ENCODE measurements at places on chromosomes 1 and 21. TPM values are rescaled to one million over a fixed set of nuclear protein-coding genes. Genes with fewer than 3 reads are reported as not detected.

DNA sequence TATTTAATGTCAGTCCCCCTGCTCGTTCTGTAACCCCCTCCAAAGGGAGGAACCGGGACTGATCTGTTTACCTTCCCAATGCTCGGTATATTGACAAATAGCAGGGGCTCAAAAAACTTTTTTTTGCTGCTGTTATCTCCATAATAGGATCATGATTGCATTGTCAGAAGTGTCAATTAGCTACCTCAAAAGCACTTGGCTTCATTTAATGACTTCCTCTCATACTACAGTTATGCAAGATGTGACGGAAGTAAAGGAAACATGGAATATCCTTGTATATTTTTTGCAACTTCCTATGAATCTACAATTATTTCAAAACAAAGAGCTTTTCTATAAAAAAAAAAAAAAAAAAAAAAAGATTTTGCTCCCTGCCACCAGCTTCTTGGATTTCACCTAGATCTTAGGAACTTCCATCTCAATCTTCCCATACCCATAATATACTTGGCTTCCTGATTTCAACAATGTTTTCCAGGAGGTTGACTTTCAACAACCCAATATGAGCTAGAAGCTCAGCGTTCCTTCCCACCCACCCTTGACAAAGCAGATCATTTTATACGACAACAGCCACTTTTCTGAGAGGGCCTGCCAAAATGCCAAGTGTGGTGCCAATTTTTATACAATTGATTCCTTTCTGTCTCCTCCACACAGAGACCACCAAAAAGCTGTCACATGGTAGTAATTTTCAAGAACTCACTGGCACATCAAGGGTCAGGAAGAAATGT is 71.7 kb downstream of the SETD4 start:
- no peak for DNase-seq

- DNase-seq: no peak
Measured at GRCh38 chr1:24536391-24536840, 19.5 kb upstream of the NCMAP start.

- DNase-seq: no peak
Measured at GRCh38 chr1:235239851-235240250, 78.8 kb upstream of the RBM34 start.

- DNase-seq: no peak
Measured at GRCh38 chr1:148333875-148334338, 149.2 kb downstream of the PPIAL4G start.

Gene LRP8
- 1.4 TPM for total RNA-seq

Gene TMEM240
- not detected for total RNA-seq

All from mucosa of descending colon (tissue), 3 donors.